Endothelial cell of umbilical vein (primary cell): ENCODE measurements at places on chromosomes 7 and 10.

- no peak for DNase-seq
These were observed 31.0 kb upstream of the ELFN1 start for GRCh38 chr7:1639071-1639470.

DNA sequence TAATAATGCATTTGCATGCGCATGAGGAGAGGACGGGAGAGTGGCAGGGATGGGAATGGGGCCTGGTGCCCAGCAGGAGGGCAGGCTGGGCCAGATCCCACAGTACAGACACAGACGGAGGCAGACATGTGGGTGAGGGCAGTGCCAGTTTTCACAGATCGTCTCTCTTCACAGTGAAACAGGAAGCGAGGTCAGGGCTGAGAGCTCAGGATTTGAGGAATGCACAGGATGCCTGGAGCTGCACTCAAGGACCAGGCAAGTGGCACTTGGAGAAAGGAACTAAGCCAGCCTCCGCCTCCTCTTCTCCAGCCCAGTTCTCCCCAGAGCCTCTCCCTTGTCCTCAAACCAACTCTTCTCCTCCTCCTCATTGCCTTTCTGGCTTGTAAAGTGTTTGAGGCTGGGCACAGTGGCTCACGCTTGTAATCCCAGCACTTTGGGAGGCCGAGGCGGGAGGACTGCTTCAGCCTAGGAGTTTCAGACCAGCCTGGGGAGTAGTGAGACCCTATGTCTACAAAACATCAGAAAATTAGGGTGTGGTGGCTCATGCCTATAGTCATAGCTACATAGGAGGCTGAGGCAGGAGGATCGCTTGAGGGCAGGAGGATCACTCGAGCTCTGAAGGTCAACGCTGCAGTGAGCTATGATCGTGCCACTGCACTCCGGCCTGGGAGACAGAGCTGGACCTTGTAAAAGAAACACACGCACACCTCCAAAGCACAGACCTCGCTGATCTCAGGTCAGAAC, 115.2 kb downstream of the HIP1 start:
- no peak for DNase-seq

DNA sequence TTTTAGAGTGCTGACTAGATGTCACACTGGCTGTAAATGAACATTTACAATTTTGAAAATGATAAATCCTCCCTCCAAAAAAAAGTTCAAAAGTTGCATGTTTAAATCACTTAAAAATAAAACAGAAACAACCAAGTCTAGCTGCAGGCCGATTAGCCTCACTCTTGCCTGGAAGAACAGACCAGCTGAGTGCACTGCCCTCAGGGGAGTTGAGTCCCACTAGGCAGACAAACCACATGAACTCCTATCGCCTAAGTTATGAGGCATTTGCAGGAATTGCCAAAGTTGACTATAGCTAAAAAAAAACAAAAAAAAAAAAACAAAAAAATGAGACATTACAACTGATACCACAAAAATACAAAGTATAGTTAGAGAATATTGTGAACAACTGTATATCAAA, 510.0 kb downstream of the ANKRD7 start:
- DNase-seq, result no peak

DNA sequence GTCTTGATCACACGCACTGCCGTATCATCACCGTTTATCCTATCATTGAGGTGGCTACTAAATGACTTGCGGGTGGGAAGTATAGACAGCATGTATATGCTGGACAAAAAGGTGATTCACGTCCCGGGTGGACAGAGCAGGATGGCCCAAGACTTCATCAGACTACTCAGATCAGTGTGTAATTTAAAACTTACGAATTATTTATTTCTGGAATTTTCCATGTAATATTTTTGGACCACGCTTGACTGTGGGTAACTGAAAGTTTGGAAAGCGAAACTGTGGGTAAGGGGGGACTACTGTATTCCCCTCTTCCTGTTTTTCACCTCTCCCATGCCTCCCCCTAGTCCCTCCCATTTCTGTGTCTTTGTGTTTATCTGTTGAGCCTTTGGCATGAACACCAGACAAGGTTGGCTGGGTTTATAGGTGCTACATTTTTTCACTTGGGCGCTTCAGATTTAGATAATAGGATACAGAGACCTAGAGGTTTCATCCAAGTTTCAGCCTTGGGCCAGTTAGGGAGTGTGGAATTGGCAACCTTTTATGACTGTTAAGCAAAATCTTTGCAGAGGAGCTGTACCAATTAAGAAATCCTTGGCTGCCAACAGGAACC, 55.8 kb downstream of the RBM20 start:
- DNase-seq, result no peak

GRCh38 chr10:77726732-77727131, 89.1 kb upstream of the KCNMA1 start:
- no peak for DNase-seq

GRCh38 chr10:80457554-80458262, 3.6 kb downstream of the TSPAN14 start:
- DNase-seq, result no peak

DNA sequence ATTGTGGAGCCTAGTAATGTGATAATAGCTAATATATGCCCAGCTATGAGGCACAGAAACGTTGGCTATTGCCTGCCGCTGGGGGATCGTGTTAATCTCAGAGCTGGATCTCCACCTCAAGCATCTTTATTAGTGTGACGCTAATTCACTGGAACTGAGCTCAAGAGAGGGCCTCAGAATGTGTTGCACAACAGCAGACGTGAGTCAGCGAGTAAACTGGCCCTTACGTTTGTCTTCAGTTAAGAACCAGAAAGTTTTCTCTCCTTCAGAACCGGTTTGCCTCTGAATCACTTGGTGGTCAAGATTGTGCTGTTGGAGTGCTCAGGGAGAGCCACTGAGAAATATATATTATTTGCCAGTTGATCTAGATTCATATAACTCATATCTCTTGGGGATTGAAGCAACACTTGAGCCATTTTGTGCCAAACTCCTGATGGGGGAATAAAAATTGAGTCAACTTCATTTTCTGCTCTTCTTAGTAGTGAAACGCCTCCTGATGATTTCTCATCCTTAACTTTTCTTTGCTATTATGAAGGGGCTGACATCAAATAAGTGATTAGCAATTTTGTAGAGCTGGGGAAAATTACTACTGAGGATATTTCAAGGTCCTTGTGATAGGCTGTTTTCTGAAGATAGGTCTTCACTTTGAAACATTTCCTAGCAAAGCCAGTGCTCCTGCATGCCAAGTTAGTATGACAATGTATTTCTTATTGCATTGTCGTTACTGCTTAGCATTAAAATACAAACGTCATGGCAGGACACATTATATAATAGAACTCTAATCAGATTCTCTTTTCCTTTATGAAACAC, 22.3 kb downstream of the BZW2 start:
- no peak for DNase-seq

DNA sequence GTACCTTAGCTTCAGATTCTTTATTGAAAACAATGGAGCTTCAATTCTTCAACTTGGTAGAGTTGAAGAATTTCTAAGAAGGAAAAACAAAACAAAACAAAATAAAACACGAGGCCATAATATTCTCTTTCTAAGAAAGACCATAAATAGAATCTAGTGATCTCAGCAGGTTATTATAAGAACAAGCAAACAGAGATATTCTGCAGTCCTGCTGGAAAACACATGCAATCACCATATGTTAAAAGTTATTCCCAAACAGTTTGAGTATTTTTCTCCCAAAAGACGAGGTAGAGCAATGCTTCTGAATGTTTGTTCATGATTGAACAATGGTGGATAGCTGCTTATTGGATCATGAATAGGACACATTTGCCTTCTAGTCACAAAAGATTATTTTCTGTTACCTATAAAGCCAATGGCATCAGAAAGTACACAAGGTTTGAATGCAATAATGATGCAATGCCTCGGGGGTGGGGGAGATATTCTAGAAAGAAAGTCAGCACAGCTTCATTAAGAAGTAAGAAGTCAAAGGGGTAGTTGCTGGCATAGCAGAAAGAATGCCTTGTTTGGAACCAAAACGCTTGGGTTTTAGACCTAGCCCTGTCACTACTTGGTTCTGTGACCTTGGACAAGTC, 59.3 kb downstream of the CREB3L2 start:
- no peak for DNase-seq

GRCh38 chr7:45384499-45384898, 189.7 kb upstream of the ADCY1 start:
- DNase-seq, result no peak

GRCh38 chr7:47347816-47348385, 234.0 kb downstream of the TNS3 start:
- no peak for DNase-seq

DNA sequence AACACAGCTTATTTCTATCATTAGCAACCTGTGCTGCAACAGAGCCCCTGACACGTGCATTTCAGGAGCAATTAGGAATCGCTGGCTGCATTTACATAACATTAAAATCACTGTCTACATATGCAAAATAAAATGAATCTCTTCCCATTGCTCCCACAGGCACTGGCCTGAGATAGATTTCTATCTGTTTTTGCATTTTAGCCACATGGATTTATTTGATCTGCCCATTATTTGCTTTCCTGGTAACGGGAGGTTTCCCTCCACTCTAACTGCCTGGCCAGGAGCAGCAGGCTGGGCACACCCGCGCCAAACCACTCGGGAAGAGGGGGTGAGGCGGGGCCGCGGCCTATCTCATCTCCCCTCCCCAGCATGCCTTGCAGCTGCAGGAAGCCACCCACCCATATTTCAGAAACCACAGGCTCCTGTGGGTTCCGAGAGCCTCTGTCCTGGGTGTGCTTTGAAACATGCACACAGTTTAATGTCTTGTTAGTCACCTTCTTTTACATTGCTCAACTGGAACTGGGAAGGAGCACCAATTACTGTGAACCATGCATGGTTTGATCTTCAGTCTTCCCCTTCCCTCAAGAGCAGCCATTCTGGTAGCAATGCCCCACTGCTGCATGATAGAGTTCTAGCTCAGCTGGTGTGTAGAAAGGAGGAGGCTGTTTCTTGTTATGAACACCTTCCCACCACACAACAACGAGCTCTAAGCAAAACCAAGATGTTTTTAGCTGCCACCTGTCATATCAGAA, 37.7 kb upstream of the IKZF1 start:
- no peak for DNase-seq

GRCh38 chr7:516606-517456, 2.8 kb downstream of the PDGFA start:
- DNase-seq, result peak; percentile 51

- no peak for DNase-seq
These were observed at the start of gene TCERG1L for GRCh38 chr10:131311661-131312477. TCERG1L (minus strand) TSS chr10:131311721; CDS start chr10:131311635, 86 bp downstream.

DNA sequence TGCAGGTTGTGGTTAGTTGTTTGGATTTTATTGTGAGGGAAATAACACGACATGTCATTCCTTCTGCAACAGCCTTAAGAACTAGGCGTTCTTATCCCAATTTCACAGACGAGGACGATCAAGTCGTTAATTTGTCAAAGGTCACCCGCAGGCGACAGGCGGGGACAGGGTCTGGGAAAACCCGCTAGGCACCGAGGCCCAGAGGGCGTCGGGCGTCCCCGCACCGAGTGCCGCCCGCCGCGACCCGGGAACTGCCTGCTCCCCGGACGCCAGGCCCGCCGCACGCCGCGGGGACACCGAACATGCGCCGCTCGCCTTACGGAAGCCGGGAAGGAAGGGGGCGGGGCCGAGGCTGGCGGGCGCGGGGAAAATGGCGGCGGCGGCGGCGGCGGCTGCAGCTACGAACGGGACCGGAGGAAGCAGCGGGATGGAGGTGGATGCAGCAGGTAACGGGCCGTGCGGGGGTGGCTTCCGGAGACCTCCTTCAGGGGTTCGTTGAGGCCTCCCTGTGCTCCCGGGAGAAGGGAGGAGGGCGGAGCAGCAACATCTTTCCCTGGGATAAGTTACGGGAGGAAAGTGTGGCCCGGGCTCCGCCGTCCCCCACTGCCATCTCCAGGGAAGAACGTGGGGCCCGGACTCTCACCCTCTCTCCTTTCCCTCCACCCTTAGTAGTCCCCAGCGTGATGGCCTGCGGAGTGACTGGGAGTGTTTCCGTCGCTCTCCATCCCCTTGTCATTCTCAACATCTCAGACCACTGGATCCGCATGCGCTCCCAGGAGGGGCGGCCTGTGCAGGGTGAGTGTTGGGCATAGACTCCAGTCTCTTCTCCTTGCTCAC, at the start of gene COPS6:
Gene COPS6 (plus strand): TSS at position 349 of the 837 bp plus-strand sequence. CDS start 22 bp downstream, at position 371.
- DNase-seq, result peak; percentile 65

GRCh38 chr7:3154317-3154716, 110.7 kb upstream of the CARD11 start:
- no peak for DNase-seq

- DNase-seq, result no peak
These were observed 18.4 kb downstream of the SORBS1 start for GRCh38 chr10:95542761-95543160.

GRCh38 chr10:94376865-94377264, 14.1 kb upstream of the NOC3L start:
- no peak for DNase-seq

DNA sequence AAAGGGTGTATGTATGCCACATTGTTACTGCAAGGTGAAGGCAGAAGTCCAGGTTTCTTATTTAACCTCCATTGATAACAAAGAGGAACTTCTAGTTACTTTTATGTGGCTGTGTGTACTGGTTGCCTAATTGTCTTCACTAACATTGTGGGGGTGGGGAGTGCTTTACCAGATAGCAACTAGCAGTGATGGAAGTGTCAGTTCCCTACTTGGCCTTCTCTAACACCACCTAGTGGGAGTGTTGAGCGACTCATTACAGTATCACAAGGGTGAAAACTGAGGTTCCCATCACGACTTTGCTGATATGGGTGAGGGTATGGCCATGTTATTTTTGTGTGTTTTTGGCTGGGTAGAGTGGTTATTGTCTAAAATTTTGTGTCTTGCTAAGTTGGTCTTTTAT, 274.4 kb downstream of the THSD7A start:
- peak; percentile 37 for DNase-seq

DNA sequence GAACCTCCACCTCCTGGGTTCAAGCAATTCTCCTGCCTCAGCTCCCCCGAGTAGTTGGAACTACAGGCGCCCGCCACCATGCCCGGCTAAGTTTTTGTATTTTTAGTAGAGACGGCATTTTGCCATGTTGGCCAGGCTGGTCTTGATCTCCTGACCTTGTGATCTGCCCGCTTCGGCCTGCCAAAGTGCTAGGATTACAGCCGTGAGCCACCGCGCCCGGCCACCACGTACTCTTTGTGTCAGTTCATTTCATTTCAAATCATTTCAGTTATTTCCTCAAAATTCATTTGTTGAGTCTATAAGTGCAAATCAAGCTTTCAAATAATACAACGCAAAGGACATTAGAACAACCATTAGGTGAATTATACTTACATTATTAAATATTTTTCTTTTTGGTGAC, 943.8 kb downstream of the TYW1 start:
- DNase-seq, result no peak

DNA sequence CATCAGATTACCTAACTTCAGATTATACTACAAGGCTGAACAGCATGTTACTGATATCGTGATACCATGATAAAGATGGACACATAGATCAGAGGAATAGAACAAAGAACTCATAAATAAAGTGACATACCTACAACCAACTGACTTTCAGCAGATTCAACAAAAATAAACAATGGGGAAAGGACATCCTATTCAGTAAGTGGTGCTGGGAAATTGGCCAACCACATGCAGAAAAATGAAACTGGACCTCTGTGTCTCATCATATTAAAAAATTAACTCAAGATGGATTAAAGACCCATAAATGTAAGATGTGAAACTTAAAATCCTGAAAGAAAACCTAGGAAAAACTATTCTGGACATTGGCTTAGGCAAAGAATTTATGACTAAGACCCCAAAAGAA, 158.6 kb downstream of the ZEB1 start:
- DNase-seq, result no peak
